ENCODE measurements at places on chromosomes 16 and 17.

DNA sequence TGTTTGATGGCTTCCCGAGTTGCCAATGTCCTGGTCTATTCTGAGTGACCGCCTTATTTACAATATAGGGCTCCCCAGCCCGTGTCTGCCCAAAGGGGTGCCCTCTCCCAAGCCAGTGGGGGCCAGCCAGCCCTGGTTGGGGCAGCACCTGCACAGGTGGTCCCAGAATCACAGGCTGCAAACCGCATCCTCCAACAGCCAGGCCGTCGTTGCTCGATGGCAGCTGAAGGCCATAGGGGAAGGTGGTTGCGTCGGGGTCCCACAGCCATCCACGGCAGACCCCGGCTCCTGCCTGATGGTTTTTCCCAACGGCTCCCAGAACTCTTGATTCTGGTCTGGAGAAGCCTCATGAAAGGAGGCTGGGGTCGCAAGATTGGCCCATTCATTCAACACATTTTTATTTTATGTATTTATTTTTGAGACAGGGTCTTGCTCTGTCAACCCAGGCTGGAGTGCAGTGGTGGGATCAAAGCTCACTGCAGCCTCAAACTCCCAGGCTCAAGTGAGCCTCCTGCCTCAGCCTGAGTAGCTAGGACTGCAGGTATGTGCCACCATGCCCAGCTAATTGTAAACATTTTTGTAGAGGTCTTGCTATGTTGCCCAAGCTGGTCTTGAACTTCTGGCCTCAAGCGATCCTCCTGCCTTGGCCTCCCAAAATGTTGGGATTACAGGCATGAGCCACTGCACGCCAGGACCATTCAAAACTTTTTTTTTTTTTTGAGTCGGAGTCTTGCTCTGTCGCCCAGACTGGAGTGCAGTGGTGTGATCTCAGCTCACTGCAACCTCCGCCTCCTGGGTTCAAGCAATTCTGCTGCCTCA lies 79.0 kb upstream of the TOB1 start:
- DNase-seq, result no peak

GRCh38 chr16:3012246-3012645 lies 477 bp upstream of the CLDN9 start:
- DNase-seq, result no peak

- DNase-seq, result peak; percentile 18
Measured at GRCh38 chr16:64051824-64052223, 1070.0 kb downstream of the CDH11 start.

GRCh38 chr17:28379814-28380801 lies 8.6 kb downstream of the SARM1 start:
- DNase-seq, result peak; percentile 98

DNA sequence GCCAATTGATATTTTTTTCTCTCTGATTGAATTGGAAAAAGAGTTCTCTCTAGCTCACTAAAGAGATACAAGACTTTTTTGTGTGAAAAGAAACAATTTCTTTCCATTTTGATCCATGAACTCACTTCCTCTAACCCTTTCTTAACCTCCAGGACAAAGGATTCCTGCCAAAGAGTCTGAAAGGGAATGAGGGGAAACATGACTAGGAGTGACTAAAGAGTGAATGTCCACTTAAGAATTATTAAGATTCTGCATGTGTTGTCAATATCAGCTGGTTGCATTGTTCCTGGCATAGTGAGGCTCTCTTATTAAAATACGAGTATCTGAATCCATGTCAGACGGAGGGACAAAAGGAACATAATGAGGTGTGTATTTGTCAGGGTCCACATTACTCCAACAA lies 344.7 kb downstream of the GRIN2A start:
- peak; percentile 5 for DNase-seq

GRCh38 chr16:58615280-58615679 lies 14.3 kb downstream of the CNOT1 start:
- peak; percentile 67 for DNase-seq

DNA sequence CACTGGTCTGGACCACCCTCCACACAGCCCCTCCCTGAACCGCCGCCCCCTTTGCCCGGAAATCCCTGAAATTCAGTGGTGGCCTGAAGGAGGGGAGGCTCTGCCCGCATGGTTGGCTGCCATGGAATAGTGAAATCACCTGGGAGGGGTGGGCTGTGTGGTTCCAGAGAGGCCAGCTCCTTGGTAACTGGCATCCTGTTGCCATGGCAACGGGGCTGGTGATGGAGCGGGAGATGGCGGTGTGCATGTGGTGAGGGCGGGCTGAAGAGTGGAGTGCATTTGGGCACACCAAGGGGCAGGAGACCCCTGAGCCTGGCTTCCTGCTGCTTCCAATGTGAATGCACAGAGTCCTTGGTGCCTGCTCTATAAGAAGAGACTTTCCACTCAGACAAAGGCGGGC lies 2.4 kb downstream of the EFNB3 start:
- DNase-seq, result no peak

DNA sequence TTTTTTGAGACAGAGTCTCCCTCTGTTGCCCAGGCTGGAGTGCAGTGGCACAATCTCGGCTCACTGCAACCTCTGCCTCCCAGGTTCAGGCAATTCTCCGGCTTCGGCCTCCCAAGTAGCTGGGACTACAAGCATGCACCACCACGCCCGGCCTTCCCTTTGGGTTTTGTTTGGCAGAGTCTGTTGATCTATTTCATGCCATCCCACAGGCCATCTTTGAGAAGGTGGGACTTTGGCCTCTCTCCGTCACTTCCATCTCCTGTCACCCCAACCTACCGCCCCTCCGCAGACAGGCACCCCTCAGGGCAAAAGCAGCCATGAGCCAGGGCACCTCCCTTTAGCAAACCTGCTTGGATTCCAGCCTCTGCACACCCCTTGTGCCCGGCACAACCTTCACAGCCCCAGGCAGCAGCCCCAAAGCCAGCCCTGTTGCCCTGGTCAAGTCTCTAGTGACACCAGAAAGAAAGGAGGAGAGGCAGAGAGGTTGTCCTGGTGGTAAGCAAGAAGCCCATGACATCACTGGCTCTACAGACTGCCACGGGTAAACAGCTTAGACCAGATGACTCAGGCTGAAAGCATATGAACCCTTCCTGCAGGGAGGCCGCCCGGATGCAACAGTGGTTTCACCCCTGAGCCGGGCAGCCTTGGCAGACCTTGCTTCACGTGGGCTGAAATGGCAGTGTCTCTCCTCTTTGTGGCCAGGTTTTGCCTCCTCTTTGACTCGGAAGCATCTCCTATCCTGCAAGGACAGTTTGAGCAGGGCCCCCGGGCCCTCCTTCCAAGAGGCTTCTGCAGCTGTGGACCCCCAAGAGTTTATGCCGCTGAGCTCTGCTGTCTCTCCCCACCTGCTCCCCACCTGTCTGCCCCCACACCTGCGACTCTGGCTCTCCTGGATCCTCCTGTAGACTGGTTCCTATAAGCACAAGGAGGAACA lies 8.1 kb upstream of the TIMP2 start:
- DNase-seq, result peak; percentile 99
